Left ventricle myocardium inferior (tissue), 1 donor: ENCODE measurements at places on chromosomes 3 and 15. TPM values are rescaled to one million over a fixed set of nuclear protein-coding genes. Genes with fewer than 3 reads are reported as not detected.

- no peak for DNase-seq
Measured at GRCh38 chr3:42114130-42114725, 23.1 kb downstream of the TRAK1 start.

GRCh38 chr15:79017953-79018352, 72.6 kb downstream of the RASGRF1 start:
- no peak for DNase-seq

DNA sequence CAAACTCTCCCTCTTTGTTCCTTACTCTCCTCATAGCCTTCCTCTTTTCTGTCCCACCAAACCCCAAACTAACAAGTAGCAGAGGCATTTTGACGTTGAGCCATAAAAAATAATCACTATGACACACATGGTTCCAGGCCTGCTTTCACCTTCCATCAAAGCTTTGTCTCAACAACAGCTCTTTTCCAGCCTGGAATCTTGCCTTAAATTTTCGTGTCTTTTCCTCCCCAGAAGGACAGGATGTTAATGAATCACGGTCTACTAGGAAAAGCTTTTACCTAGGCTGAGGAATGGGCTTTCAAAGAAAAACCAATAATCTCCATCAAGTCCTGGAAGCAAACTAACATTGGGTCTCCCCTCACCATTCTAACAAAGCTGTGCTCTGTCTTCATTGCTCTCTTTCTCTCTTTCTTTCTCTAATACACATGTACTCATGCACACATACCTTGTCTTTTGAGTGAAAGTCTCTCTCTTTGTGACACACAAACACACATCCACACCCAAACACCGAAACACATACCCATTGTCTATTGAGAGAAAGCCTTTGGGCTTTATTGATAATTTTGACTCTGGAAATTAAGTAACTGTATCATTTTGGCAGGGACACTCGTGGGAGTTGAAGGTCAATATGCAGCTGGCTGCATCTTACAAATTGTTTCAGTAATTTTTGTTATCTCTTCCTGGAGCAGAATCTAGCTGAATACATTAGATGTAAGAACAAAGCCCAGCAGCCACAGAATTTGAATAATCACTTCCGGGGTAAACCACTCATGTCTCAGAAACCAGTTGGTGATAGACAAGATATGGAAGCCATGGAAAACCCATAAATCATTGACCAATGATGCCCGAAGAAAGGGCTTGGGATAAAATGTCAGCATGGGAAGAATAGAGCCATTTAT, 107.4 kb upstream of the SLC4A7 start:
- no peak for DNase-seq

- no peak for DNase-seq
Measured at GRCh38 chr15:95470997-95471689, 859.4 kb upstream of the NR2F2 start.

GRCh38 chr3:171559586-171559985, 99.4 kb upstream of the TNIK start:
- DNase-seq = no peak

GRCh38 chr3:127484601-127485388, 105.7 kb downstream of the TPRA1 start:
- DNase-seq = no peak

- DNase-seq = no peak
Measured at GRCh38 chr3:6147883-6148282, 713.0 kb upstream of the GRM7 start.

DNA sequence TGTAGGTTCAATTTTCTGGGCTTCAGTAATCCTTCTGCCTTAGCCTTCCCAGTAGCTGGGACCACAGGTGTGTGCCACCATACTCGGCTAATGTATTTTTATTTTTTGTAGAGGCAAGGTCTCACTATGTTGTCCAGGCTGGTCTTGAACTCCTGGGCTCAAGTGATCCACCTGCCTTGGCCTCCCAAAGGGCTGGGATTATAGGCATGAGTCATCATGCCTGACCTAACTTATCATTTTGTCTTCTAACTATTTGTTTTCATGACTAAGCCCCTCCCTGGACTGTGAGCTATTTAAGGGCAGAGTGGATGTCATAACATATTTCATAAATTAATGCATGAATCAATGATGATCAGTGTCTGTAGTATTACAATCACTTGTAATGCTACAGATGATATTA, 56.1 kb upstream of the PIAS1 start:
- no peak for DNase-seq

GRCh38 chr15:27017168-27017809, 46.3 kb downstream of the GABRG3 start:
- no peak for DNase-seq

DNA sequence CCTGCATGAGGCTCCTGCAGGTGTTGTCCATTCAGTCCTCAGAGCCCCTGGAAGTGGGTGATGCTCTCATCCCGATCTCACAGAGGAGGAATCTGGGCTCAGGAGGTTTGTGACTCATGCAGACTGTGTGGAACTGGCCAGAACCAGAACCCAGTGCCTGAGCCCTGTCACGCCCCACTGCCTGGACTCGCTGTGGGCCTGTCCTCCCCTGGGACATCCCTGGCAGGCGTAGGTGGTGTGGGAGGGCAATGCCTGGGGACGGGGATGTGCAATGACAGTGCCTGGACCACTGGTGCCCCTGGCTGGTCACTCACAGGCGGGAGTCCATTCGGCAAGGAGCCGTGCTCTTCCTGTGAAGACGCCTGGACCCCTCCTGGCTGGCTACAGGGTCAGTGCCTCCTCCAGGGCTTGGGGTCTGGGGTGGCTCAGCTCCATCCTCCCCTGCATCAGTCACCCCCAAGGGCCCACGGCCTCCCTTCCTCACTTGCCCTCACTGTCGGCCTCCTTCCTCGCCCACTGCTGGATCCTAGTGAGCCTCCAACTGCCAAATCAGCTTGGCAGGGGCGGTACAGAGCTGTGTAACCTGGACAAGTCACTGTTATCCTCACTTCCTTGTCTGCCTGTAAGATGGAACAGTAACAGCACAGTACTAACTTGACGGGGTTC, 14.9 kb downstream of the PSTPIP1 start:
- DNase-seq = no peak

- DNase-seq = no peak
Measured at GRCh38 chr15:93068581-93069199, 20.3 kb downstream of the RGMA start.

DNA sequence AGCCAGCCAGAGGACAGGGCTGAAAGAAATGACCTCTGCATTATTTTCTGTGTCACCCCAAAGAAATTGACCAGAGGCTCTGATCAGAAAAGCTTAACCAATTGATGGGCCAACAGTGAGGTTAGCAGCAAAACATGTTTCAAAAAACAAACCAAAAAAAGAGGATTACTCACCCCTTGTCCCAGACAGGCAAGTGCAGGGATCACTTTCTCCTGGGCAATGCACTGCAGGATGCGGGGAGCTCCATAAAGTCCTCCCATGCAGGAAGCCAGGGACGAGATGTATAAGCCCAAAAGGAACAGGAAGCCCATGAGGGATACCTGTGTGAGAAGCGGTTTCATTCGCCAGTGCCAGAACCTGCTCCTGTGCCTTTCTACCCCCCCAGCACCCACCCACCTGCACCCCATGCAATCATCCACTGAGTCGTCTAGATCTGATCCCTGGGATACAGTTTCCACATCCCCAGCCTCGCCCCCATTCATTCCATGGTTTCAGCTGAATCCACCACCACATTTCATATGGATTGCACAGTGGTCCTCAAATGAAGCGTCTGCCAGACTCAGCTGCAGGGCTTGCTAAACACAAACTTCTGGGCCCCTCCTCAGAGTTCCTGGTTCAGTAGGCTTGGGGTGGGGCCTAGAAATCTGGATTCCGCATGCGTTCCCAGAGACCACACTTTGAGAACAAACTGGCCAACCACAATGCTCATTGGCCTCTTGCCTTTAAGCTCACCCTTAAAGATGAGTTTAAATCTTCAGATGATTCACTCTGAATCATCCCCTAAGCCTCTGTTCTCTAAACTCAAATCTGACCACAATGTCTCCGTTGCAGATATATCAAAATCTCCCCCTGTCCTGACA, 54.4 kb upstream of the HEG1 start:
- no peak for DNase-seq

- no peak for DNase-seq
Measured at GRCh38 chr3:177340243-177340830, 143.1 kb upstream of the TBL1XR1 start.

DNA sequence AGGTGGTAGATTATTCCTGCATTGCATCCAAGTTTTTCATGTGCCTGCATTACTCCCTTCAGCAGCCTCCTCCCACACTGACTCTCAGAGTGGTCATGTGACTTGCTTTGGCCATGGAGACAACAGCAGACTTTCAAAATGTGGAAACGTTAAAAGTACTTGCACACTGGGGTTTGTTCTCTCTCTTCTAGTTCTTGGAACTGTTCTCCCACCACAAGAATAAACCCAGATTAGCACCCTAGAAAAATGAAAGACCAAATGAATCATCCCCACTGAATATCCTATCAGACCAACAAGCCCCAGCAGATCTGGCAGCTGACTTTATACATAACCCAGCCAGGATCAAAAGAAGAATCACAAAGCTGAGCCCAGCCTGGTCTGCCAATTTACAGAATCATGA, 398.5 kb downstream of the VPS13C start:
- DNase-seq = no peak

- no peak for DNase-seq
Measured at GRCh38 chr3:111542611-111543300, 759 bp downstream of the CD96 start.

GRCh38 chr3:158792709-158793108, 9.1 kb upstream of the MFSD1 start:
- DNase-seq = no peak

GRCh38 chr3:178439504-178439903, 96.7 kb upstream of the KCNMB2 start:
- DNase-seq = no peak

DNA sequence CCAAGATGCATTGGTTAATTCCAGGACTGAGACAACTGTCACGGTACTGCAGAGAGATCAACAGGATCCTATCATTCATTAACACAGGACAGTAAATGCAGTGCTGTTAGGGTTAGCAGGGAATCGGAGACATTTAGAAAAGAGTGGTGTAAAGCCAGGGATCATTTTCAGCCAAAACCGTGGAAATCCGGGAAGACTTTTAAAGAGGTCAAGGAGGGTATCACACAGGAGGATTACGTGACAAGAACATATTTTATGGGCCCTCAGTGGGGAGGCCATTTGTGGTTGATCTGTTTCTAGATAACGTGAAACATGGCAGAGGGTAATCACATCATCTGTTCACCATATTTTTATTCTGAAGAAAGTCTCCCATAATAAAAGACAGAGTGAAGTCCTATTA, 216.1 kb downstream of the PTPRG start:
- DNase-seq = no peak

- no peak for DNase-seq
Measured at GRCh38 chr3:58576716-58577115, 475 bp downstream of the FAM107A start.

DNA sequence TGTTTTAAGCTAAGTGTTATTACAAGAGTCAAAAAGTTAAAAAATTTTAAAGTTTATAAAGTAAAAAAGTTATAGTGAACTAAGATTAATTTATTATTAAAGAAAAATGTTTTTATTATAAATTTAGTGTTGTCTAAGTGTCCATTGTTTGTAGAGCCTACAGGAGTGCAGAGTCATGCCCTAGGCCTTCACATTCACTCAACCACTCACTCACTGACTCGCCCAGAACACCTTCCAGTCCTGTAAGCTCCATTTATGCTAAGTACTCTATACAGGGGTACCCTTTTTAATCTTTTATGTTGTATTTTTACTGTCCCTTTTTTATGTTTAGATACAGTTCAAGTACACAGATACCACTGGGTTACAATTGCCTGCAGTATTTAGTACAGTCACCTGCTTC, 37.2 kb downstream of the EEFSEC start:
- no peak for DNase-seq

DNA sequence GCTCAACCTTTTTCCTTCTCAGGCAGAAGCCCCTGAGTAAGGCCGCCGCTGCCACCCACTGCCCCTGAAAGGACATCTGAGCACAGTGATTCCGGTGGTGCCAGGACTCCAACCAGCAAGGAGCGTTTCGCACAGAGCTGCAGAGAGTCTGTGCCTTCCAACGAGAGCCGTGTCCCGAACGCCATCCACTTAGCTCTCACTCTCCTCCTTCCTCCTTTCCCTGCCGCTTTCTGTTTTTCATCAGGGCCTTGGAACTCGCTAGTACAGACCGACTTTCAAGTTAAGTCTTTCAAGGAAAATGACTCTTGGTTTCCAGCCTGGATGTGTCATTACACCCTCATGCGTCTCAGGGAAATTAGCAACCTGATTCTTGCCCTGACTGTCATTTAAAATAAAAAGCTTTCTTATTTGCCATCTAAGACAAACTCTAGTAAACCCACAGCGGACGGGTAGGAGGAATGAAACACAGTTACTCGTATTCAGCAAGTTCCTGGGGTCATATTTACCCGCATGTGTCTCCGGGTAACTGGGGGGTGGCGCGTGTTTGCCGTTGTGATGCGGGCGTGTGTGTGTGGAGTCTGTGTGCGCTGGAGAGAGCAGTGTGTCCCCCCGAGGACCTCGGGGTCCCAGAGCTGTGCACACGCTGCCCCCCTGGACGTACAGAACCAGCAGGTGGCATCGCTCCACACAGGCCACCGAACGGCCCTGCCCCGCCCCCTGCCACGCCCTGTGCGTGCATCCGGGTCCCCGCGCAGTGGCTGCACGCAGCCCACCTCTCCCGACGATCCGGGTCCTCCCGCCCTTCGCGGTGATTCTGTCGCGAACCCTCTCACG, 30.4 kb upstream of the ALDH1A3 start:
- DNase-seq = peak; percentile 25

- no peak for DNase-seq
Measured at GRCh38 chr3:38757721-38758120, 58.3 kb downstream of the SCN10A start.

DNA sequence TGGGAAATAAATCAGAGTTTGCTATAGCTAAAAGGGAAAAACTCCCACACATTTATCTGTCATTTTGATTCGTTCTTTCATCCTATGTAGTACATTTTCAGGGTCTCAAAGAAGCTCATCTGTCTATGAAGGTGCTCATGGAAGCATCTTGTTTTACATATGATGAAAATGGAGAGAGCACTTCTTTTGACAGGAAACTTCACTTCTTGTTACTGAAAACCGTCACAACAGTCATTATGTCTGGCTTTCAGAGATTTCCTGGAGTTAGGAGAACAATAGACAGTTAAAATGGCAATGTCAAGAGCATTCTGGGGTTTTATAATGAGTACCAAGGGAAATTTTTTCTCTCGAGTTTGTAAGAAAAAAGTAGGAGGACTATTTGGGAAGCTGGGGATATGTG, 83.3 kb downstream of the TMEM108 start:
- no peak for DNase-seq

Gene CACNA2D3
- 21.2 TPM for total RNA-seq

Gene SCN11A
- total RNA-seq = 0.05 TPM

Gene SAMD7
- not detected for total RNA-seq

Gene CYP1A2
- total RNA-seq = not detected

Gene HEMK1
- total RNA-seq = 16.1 TPM

Gene NDN
- 35.2 TPM for total RNA-seq

Gene SMARCC1
- 22.9 TPM for total RNA-seq

Gene MUSTN1
- total RNA-seq = 32.7 TPM

Gene TGM4
- not detected for total RNA-seq
